Eye (tissue), 1 donor: ENCODE measurements at places on chromosomes 16 and 17.
A peak's percentile ranks its signal among the peaks of the same experiment; 100 is the strongest.

DNA sequence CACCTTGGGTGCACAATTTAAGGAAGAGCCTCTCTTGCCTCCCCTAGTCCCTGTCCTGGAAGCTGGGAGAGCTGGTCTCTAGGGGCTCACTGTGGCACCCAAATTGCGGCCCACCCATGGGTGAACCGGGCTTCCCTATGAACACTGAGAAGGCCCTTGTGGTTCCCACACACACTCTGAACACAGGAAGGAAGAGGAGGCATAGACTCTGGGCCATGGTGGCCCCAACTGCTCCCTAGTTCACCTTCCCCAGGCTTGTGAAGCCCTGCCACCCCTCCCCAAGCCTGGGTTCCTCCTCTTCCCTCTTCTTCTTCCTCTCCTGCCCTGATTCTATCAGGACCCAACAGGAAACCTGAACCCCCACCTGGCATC is 10.5 kb downstream of the SREBF1 start:
- no peak for DNase-seq

DNA sequence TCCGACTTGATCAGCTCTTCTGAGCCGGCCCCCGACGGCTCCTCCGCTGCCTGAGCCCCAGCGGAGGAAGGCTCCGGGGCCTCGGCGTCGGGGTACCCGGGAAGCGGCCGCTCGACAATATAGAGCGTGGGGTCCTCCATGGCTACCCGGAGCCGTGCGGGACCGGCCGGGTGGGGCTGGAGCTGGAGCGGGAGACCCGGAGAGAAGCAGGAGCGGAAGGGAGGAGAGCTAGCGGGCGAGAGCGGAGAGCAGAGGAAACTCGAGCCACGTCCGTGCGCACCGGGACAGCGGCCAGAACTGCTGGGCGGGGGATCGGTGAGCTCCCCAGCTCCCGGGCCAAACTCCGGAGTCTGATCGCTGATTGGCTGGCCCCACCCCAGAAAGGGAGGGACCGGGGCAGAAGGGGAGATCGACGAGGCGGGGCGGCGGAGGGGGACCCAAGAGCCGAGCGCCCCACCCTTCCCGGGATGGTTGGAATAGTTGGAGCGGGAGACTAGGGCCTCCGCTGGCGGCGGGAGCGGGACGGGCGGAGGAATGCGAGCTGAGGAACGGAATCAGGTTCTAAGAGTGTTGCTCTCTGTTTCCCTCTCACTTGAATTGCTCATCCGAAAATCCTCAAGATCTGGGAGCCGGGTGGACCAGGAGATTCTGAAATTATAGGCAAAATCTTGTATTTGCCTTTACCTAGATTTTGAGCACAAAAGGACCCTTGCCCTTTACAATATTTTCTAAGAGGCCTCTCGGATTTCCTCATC is at the start of gene CAVIN1:
Gene CAVIN1, minus strand, starts transcription at position 299 of the 755 bp plus-strand sequence. Its CDS starts 159 bp downstream, at position 140.
- peak; percentile 95 for DNase-seq

- DNase-seq = peak; percentile 90
These were observed at the start of gene HIC1 for GRCh38 chr17:2054512-2055291. Gene HIC1, plus strand, starts transcription at chr17:2055103. Its CDS starts 1,588 bp downstream, at chr17:2056691.

GRCh38 chr16:71630808-71631207 is 4.8 kb downstream of the MARVELD3 start:
- DNase-seq = no peak

DNA sequence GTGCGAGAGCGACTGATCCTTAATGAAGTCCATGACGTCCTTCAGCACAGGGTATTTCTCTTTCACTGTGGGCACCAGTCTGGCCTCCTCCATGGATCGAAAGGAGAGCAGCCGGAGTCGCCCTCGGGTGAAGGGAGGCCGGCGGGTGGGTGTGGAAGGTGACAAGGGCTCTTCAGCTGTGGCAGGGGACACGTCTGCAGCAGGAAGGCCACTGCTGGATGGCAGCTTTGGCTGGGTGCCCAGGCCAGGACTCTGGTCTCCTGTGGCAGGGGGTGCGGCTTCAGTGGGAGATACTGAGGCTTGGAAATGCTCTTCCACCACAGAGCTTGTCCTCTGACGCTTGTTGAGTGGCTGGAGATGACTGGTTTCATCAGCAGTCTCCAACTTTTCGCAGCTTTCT is 78.5 kb downstream of the ZZEF1 start:
- no peak for DNase-seq

GRCh38 chr16:22198547-22199293 is 7.4 kb upstream of the EEF2K start:
- DNase-seq = no peak

GRCh38 chr17:17341452-17341851 is 38.3 kb downstream of the NT5M start:
- DNase-seq = no peak

GRCh38 chr17:47813512-47814031 is 8.0 kb downstream of the OSBPL7 start:
- no peak for DNase-seq

GRCh38 chr16:88702371-88703210 is 3.6 kb downstream of the RNF166 start:
- DNase-seq = no peak

DNA sequence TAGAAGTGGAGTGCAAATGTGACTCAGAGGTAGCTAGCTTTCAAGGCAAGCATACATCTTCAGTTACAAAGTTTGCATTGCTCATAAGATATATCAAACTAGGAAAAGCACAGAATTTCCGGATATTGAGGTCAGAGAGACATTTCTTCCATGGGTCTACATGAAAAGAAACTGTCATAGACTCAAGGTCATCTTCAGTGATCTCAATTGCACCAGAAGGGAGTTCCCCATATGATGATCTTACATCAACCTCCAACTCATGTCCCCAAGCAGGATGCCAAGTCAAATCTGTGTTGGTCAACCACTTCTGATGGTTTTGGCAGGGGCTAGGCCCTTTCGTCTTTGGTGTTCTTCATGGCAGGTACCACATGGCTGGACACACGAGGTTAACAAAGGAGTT is 459.9 kb upstream of the MAF start:
- no peak for DNase-seq

- DNase-seq = peak; percentile 52
These were observed 12.0 kb upstream of the CLUH start for GRCh38 chr17:2723505-2723996.

DNA sequence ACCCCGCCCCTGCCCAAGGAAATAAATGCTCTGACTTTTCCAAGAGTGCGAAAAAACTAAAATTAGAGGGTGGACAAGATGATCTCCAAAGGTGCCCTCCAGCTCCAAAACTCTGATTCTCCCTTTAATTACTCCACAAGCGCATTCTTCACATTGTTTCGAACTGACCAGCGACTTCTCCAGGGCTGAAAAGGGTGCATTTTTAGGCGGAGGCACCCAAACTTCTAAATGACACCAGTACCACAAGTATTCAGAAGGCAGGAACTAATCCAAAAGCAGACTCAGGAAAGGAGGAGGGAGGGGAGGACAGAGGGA is 750 bp downstream of the ZFHX3 start:
- DNase-seq = no peak

GRCh38 chr16:5062051-5062450 is 3.7 kb downstream of the C16orf89 start:
- DNase-seq = no peak

GRCh38 chr17:44004761-44005526 is 522 bp downstream of the NAGS start:
- peak; percentile 55 for DNase-seq

- no peak for DNase-seq
These were observed 40.6 kb upstream of the ZC3H18 start for GRCh38 chr16:88529596-88529995.

DNA sequence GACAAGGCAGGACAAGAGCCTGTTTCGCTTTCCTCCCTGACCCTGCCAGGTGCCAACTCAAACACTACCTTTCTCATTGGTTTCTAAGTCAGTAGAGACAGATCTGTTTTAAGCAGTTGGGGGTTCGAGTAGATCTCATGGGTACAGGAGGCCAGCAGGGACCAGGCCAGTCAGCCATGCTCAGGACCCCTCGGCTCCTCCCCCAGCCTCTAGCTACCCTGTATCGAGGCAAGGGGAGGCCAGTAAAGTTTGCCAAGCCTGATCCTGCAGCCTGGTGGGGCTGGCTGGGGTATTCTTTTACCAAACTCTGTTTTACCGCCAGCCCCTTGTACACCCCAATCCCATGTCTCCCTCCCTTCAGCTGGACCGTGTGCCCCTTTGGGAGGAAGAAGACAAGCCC is 26.6 kb downstream of the OR1D5 start:
- DNase-seq = no peak

DNA sequence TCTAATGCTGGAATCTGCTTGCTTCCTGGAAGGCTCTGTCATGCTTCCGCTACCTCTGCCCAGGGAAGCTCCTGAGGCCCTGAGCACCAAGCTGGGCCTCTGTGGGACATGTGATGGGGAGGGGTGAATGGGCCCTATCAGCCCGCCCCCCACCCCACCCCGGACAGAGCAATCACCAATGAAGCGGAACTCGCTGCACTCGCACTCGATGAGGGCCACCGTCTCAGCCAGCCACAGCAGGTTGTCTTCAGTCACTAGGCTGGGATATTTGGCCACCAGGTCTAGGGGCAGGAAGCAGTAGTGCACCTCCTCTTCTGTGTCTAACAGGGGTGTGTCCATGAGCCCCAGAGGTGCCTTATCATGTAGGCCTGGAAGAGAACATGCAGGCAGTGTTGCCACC is 23.6 kb downstream of the KCTD19 start:
- no peak for DNase-seq

GRCh38 chr17:43226393-43226792 is 2.0 kb downstream of the CCDC200 start:
- no peak for DNase-seq

DNA sequence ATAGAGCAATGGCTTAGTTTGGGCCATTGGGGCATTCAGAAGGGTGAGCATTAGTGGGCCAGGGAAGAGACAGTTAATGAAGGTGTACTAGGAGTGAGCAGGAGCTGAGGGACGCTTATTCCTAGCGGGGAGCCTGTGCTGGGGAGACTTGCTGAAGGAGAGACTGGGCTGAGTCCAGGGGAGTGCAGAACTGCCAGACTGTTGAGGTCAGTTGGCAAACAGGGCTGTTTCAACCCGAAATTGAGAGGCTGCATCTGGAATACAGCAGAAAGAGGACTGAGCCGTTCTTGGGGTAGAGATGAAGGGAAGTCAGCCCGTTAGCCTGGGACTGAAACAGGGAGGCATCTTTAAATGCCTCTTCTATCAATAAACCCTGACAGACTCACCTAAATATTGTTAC is 33.2 kb downstream of the MAP2K6 start:
- no peak for DNase-seq

GRCh38 chr17:47297661-47298400 is 25.9 kb upstream of the EFCAB13 start:
- DNase-seq = no peak

DNA sequence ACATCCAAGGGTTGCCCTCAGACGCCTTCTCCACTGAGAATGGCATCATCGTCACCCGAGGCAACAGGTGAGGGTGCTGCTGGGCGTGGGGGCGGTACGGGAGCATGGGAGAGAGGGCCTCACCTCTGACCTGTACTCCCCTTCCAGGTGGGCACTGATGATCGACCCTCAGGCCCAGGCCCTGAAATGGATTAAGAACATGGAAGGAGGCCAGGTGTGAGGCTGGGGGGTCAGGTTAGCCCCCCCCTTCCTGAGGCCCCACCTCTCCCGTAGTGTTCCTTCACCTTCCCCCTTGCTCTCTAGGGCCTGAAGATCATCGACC is 16.4 kb upstream of the KDM6B start:
- no peak for DNase-seq

GRCh38 chr17:50177476-50177875 is 11.7 kb downstream of the SGCA start:
- DNase-seq = no peak

DNA sequence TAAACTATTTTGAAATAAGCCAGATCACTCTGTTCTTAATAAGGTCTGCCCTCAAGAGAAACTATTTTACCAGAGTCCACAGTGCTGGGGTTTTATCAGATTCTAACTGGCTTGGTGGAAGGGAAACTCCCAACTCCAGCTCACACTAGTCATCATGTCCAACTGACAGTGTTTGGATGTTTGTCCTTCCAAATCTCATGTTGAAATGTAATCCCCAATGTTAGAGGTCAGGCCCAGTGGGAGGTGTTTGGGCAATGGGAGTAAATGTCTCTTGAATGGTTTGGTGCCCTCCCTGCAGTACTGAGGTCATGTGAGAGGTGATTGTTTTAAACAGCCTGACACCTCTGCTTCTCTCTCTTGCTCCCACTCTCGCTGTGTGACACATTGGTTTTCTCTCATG is 1301.0 kb upstream of the CDH8 start:
- no peak for DNase-seq

DNA sequence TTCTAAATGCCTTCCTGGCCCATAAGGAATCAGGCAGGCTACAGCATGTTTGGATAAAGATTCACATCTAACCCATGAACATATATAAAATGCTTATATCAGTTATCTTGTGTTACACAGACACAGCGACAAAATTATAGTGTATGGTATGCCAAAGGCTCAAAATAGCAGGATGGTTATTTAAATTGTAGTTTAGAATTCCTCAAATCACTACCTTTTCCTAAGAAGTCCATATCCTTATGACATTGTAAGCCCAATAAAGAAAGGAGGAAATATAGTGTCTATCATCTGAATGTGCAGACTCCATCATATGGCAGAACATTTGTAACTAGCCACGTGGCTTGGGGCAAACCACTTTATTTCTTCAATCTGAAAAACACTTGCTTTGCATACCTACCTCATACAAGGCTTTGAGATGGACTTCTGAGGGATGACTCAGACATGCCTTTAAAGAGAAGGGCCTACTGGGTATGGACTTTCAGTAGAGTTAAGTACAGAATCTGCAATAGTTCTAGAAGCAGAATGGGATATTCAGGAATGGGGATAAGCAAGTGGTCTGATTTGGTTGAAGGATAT is 12.1 kb upstream of the DHX8 start:
- no peak for DNase-seq

GRCh38 chr16:31754998-31755615 is 118.5 kb upstream of the ZNF267 start:
- no peak for DNase-seq

- DNase-seq = peak; percentile 93
These were observed at the start of gene DUSP14 for GRCh38 chr17:37489197-37490001. Gene DUSP14, plus strand, starts transcription at chr17:37489891. Its CDS starts 22,382 bp downstream, at chr17:37512273.

- DNase-seq = no peak
These were observed 197.5 kb downstream of the RPTOR start for GRCh38 chr17:80742091-80742490.

GRCh38 chr17:59151591-59151990 is 3.4 kb downstream of the SKA2 start:
- DNase-seq = peak; percentile 3

DNA sequence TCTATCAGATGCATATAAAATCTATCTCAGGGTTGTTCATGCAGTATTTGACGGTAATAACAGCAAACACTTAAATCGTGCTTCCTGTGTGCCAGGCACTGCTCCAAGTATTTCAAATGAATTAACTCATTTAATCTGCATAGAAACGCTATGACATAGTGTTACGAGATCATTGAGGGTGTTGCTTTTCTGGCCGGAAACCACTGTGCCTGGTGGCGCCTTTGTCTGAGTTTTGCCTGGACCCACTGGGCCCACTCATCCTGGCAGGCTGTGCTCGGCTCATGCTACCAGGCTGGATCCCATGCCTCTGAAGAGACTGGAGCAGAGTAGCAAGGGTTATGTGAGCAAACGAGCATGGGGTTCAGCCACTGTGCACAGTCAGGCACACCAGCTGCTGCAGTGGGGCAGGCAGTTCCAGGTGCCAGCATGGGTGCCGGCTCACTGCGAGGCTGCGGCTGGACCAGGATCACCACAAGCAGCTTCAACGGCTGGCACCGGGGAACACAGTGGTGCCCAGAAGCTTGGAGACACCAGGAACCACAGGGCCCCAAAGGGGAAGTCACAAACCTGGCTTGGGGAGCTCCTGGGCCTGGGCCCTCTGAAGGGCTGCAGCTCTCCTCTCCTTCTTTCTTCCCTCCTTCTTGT is 45.9 kb upstream of the CLEC19A start:
- no peak for DNase-seq
